Dermis blood vessel endothelial cell (primary cell): ENCODE measurements at places on chromosomes 2 and 18. TPM values are rescaled to one million over a fixed set of nuclear protein-coding genes. Genes with fewer than 3 reads are reported as not detected.

The CFAP221 gene
- total RNA-seq: 0.17 TPM in 1 of 2 replicates, not detected in the other

The IL1RN gene
- total RNA-seq: under 0.01 TPM in 1 of 2 replicates, not detected in the other

The MIB1 gene
- 73.2 and 76.7 TPM in 2 replicates for total RNA-seq

The CD8B2 gene
- not detected in 2 replicates for total RNA-seq

The KLHL29 gene
- 3.7 and 5.8 TPM in 2 replicates for total RNA-seq

The UGT1A6 gene
- 0.88 and 2.2 TPM in 2 replicates for total RNA-seq

The HOXD13 gene
- under 0.01 TPM in 1 of 2 replicates, not detected in the other for total RNA-seq

The RGPD4 gene
- total RNA-seq: not detected in 2 replicates

The LRATD1 gene
- 1.7 and 2.4 TPM in 2 replicates for total RNA-seq

The FNDC4 gene
- 14.5 and 17.9 TPM in 2 replicates for total RNA-seq

The SPATA3 gene
- not detected in 2 replicates for total RNA-seq

The KHK gene
- total RNA-seq: 4.8 and 5.5 TPM in 2 replicates

The REG1B gene
- not detected in 2 replicates for total RNA-seq

The LRRC30 gene
- not detected in 2 replicates for total RNA-seq

The SLC4A3 gene
- 0.17 and 0.37 TPM in 2 replicates for total RNA-seq

The SERPINB4 gene
- total RNA-seq: not detected in 2 replicates

The IL36A gene
- not detected in 2 replicates for total RNA-seq

The AFF3 gene
- total RNA-seq: 0.05 TPM in 1 of 2 replicates, not detected in the other

The COBLL1 gene
- 4.6 and 7.8 TPM in 2 replicates for total RNA-seq

The GNLY gene
- not detected in 2 replicates for total RNA-seq

The GCKR gene
- 0.05 and 0.85 TPM in 2 replicates for total RNA-seq

The EFR3B gene
- 1.3 and 2.0 TPM in 2 replicates for total RNA-seq

The MYO5B gene
- 0.70 and 0.85 TPM in 2 replicates for total RNA-seq

The CFAP53 gene
- total RNA-seq: under 0.01 and 0.14 TPM in 2 replicates

The TTC27 gene
- total RNA-seq: 21.6 and 31.0 TPM in 2 replicates

The SPR gene
- 51.7 and 52.4 TPM in 2 replicates for total RNA-seq

The SULT1C2 gene
- 0.05 TPM in 1 of 2 replicates, not detected in the other for total RNA-seq

The FABP1 gene
- not detected in 2 replicates for total RNA-seq

The CYP27C1 gene
- not detected in 2 replicates for total RNA-seq

The CARF gene
- 3.4 and 5.6 TPM in 2 replicates for total RNA-seq

The STK36 gene
- total RNA-seq: 11.5 and 15.3 TPM in 2 replicates

The TTLL4 gene
- total RNA-seq: 7.6 and 9.4 TPM in 2 replicates

The AP1S3 gene
- 1.2 and 4.4 TPM in 2 replicates for total RNA-seq

The PLEK gene
- 0.17 TPM in 1 of 2 replicates, not detected in the other for total RNA-seq

The GREB1 gene
- total RNA-seq: 0.17 and 0.33 TPM in 2 replicates

The ANKRD53 gene
- 0.51 and 0.74 TPM in 2 replicates for total RNA-seq

The DAW1 gene
- total RNA-seq: 0.51 TPM in 1 of 2 replicates, not detected in the other

The ABCB11 gene
- total RNA-seq: under 0.01 and 0.09 TPM in 2 replicates

The POTEJ gene
- 0.34 and 0.47 TPM in 2 replicates for total RNA-seq

The IL36G gene
- not detected in 2 replicates for total RNA-seq

The KLHL41 gene
- total RNA-seq: 0.09 and 0.34 TPM in 2 replicates

The TDRD15 gene
- not detected in 2 replicates for total RNA-seq

The MAP4K3 gene
- 17.4 and 24.0 TPM in 2 replicates for total RNA-seq

The DNAH7 gene
- 0.09 and 0.17 TPM in 2 replicates for total RNA-seq

The CIB4 gene
- total RNA-seq: not detected in 2 replicates

The NCKAP5 gene
- total RNA-seq: under 0.01 and 0.05 TPM in 2 replicates

The IL1RL1 gene
- total RNA-seq: 0.17 and 2.9 TPM in 2 replicates

The MTHFD2 gene
- total RNA-seq: 28.6 and 91.0 TPM in 2 replicates

The ADGRF3 gene
- total RNA-seq: 0.84 TPM in 1 of 2 replicates, not detected in the other

The PMAIP1 gene
- 11.7 and 14.3 TPM in 2 replicates for total RNA-seq

The RIT2 gene
- not detected in 2 replicates for total RNA-seq

The TXNDC2 gene
- total RNA-seq: 0.05 TPM in 1 of 2 replicates, not detected in the other

The CFC1 gene
- not detected in 2 replicates for total RNA-seq

The ITPRID2 gene
- total RNA-seq: 191 and 211 TPM in 2 replicates

The ZNF804A gene
- 0.05 TPM in 1 of 2 replicates, not detected in the other for total RNA-seq

The GKN1 gene
- not detected in 2 replicates for total RNA-seq
